ENCODE measurements at places on chromosomes 1 and 21.

GRCh38 chr1:25023826-25024225, 93.8 kb upstream of the RUNX3 start:
- DNase-seq, result no peak

GRCh38 chr1:223504741-223505140, 111.5 kb downstream of the CCDC185 start:
- no peak for DNase-seq

DNA sequence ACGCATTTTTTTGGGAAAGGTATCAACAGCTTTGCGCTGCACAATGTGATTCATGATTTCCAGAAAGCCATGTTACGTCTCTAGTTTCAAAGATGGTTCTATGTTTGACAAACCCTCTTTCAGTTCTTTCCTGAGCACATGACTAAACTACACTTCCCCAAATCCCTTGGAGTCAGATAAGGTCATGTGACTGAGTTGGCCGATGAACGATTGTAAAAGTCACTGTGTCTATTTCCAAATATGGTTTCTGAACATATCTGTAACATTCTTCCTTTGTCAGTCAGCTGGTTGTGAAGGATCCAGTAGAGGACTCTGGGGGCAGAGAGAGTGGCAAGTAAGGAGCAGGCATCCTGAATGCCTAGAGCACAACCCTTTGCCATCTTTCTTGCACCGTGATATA, 35.4 kb downstream of the TMPRSS15 start:
- no peak for DNase-seq

DNA sequence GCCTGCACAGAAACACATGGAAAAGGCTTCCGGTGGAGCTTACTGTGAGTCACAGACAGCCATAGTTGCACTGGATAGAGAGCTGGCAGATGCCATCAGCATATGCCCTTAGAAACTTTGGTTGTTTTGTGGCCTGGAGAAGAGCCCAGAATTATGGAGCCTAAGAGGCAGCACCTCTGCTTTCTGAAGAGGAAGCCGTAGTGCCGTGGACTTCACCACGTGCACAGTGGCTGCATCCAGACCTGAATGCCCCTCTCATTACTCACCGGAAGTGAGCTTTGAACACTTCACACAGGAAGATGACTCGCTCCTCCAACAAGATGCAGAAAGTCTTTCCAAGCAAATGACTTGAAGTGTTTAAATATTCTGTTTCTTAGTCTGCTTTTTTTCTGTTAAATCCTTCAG, 28.4 kb downstream of the JUN start:
- peak; percentile 91 for DNase-seq

GRCh38 chr1:17094664-17095063, 24.6 kb downstream of the PADI2 start:
- no peak for DNase-seq

GRCh38 chr1:56939209-56939608, 26.6 kb downstream of the C8B start:
- DNase-seq, result no peak

- no peak for DNase-seq
Observed at GRCh38 chr21:29808153-29808552, 131.6 kb downstream of the GRIK1 start.

Measured in lower leg skin (tissue), 4 donors.